Stimulated activated CD8-positive, alpha-beta memory T cell treated with anti-CD3 and anti-CD28 coated beads, Interleukin-4, amount 100 ng/mL, for 1 hour (primary cell): ENCODE measurements at places on chromosomes 6 and 20.

GRCh38 chr6:68978411-68978810, 343.3 kb downstream of the ADGRB3 start:
- no peak for DNase-seq

GRCh38 chr6:20724443-20725190, 190.4 kb downstream of the CDKAL1 start:
- DNase-seq, result no peak

GRCh38 chr6:30061092-30061857, at the start of gene POLR1H:
Gene POLR1H, plus strand, starts transcription at chr6:30061265. Its CDS starts 260 bp downstream, at chr6:30061525.
- peak; percentile 70 for DNase-seq

GRCh38 chr20:37904845-37905373, 2.0 kb downstream of the VSTM2L start:
- DNase-seq, result no peak

DNA sequence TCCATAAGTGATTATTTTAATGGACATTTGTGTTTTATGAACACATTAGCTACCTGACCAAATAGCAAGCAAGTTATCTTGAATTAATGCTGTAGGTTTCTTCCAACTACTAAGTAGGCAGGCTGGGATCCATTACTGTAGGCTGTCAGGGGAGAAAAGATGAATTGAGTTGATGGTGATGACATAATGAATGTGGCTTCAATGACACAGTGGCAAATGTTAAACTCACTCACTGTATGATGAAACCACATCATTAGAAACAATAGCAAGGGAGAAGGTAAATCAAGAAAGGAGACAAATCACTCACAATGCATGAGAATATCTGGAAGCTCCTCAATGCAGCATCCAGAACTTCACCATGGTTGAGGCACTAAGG, 529.7 kb upstream of the CITED2 start:
- no peak for DNase-seq

DNA sequence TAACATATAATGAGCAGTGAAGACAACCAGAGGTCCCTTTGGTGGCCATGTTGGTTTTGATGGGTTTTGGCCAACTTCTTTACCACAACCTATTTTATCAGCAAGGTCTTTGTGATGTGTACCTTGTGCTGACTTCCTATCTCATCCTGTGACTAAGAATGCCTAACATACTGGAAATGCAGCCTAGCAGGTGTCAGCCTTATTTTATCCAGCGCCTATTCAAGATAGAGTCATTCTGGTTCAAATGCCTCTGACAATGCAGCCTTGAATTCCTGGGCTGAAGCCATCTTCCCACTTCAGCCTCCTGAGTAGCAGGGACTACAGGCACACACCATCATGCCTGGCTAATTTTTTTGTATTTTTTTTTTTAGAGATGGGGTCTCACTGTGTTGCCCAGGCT, 7.8 kb upstream of the TRIM38 start:
- no peak for DNase-seq

DNA sequence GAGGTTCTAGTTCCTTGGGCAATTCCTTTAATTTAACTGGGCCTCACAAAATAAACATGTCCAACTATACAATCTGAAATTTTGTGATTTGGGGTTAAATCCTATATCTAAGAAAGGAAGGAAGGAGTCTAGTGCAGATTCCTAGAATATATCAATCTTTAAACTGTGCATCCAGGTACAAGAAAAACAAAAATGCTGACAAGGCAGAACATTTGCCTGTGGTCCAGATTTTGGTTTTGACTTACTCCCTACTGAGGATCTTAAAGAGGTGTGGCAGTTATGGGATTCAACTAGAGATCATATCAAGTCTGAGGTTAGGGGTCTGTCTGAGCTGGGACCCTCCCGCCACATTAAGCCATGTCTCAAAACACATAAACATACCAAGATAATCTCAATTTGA, 17.7 kb upstream of the COX7A2 start:
- DNase-seq, result no peak

DNA sequence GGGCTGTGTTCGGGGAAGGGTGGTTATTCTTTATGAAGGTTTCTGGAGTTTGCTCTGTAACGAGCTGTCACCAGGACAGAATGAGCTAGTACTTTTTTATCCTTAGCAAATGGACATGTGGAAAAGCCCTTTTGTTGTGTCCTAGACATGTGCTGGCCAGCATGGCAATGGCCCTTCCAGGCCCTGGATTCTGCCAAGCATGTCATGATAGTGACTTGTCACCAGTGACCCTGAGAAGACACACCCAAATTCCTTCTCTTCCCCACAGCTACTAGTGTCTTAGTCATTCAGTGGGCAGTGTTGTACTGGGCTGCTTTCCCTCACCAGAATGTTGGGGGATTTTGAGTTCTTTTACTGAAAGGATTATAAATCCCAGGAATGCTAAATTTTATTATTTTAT, 74.0 kb upstream of the XRN2 start:
- no peak for DNase-seq

GRCh38 chr20:7985916-7986315, 33.6 kb downstream of the TMX4 start:
- no peak for DNase-seq
